ENCODE measurements at places on chromosomes 5 and 9. TPM values are rescaled to one million over a fixed set of nuclear protein-coding genes. Genes with fewer than 3 reads are reported as not detected.

- DNase-seq, result no peak
- H3K36me3 ChIP-seq, result no peaks in the 10 kb centered on the region
- H3K4me3 ChIP-seq, result no peak overlapping the region
- no peak overlapping the region for H3K27ac ChIP-seq
- H3K4me1 ChIP-seq, result no peaks in the 10 kb centered on the region
Measured at GRCh38 chr5:2335125-2335732, 416.2 kb downstream of the IRX2 start.

GRCh38 chr5:82586661-82587310 is 308.6 kb upstream of the RPS23 start:
- no peaks in the 10 kb centered on the region for H3K27me3 ChIP-seq
- no peak overlapping the region for H3K4me3 ChIP-seq
- H3K27ac ChIP-seq, result no peak overlapping the region
- H3K4me1 ChIP-seq, result no peaks in the 10 kb centered on the region
- H3K36me3 ChIP-seq, result no peaks in the 10 kb centered on the region

The TRIM41 gene
- 18.7 TPM for total RNA-seq

DNA sequence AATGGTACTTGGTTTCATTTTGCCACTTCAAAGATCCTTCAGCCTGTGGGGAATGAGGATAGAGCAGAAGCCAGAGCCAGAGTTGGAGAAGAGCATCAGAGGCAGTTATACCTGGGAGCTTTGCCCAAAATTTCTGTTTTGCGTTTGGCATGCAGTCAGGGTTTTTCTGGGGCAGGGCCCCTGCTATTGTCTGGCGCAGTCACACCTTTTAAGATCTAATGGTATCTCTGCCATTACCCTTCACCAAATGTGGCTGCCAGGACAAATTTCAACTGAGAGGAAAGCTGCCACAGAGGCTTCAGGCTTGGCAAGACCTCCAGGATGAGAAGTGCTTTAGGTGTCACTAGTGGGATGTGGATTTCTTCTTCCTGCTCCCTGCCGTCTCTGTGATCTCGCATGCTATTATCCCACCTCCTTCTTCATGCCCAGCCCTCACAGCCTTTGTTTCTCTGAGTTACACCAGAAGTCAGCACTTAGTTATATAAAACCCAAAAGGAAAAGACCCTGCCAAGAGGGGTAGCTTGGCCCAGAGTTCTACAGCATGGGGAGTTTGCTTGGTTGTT is 357.0 kb downstream of the TLE4 start:
- no peak overlapping the region for H3K4me3 ChIP-seq
- H3K27me3 ChIP-seq, result no peaks in the 10 kb centered on the region
- H3K27ac ChIP-seq, result no peak overlapping the region
- H3K36me3 ChIP-seq, result no peaks in the 10 kb centered on the region

GRCh38 chr5:42811591-42812446 is at the start of gene SELENOP:
TSS of gene SELENOP (minus strand) at chr5:42811892. CDS start at chr5:42808353, 3,539 bp downstream.
- H3K36me3 ChIP-seq, result no peaks in the 10 kb centered on the region

GRCh38 chr9:36382484-36382883 is 17.6 kb downstream of the RNF38 start:
- no peaks in the 10 kb centered on the region for H3K27me3 ChIP-seq
- H3K36me3 ChIP-seq, result peaks cover 4% of the 10 kb centered on the region
- H3K4me3 ChIP-seq, result no peak overlapping the region
- H3K27ac ChIP-seq, result no peak overlapping the region

The FCN2 gene
- total RNA-seq, result not detected
